ENCODE measurements at places on chromosomes 12 and 14.

DNA sequence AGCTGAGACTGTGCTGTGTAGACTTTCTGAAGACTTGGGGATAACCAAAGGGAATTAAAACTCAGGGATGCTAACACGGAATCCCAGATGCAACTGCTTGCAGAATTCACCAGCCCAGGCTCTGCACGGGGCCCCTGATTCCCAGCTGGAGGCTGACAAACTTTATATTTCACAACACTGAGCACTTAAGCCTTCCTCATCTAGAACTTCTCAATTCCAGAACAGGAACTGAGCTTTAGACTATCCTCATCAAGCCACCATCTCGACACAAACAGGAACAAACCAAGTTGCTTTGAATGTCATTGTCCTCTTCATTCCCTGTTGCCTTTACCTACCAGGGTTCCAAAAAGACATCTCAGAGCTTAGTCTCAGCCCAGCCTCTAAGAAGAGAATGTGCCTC is 22.2 kb downstream of the CCDC63 start:
- DNase-seq = no peak

- no peak for DNase-seq
These were observed 235.5 kb upstream of the TBX3 start for GRCh38 chr12:114919479-114919878.

DNA sequence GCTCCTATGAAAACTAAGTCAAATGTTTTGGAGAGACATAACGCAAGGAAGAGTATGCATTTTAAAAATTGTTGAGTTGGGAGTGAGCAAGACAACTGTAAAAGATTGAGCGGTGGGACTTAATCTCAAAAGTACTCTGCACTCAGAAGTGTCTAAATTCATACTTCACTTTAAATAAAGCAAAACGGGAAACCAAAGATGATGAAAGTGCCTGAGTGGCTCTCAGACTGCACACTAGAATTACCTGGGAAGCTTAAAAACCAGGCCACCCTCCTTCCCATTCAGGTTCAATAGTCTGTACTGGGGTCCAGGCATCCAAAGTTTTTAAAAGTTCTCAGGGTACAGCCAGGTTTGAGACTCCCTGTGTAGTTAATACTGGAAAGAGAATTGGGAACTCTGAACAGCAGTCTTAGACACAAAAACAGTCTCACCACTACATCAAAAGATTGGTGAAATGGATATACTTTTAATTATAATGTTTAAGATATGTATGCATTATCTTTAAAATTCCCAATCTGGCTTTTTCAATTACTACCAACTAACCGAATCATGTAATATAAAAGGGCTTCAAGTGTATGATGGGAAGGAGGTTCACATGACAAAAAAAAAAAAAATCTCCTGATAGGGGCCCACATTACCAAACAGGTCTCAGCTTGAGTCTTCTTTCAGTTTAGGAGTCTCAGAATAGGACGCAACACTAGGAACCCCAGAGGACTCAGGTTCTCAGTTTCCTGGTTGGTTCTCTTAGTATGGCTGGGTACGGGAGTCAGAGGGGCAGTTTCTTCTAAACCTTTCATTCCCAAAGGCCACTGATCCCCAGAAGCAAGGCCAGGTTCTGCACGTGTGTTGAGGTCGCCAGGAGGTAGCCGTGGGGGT is 1.0 kb downstream of the HOMEZ start:
- no peak for DNase-seq

GRCh38 chr14:34496007-34496678 is 34.1 kb upstream of the SPTSSA start:
- DNase-seq = no peak

DNA sequence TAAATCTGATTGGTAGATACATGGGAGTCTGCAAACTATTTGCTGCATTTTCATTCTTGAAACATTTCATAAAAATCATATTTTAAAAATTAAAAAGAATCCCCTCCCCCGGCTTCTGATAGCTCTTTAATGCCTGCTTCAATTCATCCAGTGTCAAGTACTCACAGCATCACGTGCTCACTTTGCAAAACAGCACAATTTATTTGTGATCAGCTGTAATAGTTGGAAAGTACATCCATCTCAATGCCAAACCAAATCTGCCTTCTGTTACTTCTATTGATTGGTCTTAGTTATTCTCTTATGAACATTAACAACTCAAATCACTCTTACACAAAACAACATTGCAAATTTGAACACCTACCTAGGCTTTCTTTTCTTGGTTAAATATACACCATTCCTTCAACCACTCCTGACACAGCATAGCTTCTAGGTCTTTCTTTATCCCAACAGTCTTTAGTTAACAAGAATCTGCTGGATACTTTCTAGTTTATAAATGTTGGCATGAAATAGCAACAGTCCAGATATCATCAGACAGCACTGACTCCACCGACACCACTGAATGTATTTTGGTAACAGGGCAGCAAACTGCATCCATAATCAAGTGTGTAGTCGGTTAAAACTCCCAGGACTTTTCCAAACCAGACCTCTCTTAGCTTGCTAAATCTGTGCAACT is 58.0 kb downstream of the PARP11 start:
- DNase-seq = no peak

- no peak for DNase-seq
These were observed 12.7 kb downstream of the CPSF2 start for GRCh38 chr14:92134456-92134855.

DNA sequence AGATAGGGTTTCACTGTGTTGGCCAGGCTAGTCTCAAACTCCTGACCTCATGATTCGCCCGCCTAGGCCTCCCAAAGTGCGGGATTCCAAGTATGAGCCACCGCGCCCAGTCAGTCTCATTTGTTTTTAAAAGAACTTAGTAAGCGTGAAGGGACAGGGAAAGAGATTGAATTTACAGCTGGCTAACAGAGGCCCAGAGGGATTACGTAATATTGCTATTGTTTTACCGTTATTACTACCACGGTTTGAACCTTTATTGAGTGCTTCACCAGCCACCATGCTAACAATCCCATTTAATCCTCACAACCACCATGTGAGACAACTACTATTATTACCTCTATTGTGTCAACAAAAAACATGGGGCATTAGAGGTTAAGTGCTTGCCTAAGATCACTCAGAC is 26.7 kb upstream of the BLTP3B start:
- no peak for DNase-seq

- no peak for DNase-seq
These were observed at the start of gene INHBE for GRCh38 chr12:57454566-57455373. INHBE (plus strand) TSS chr12:57455307; CDS start chr12:57455537, 230 bp downstream.

GRCh38 chr12:50398931-50399330 is 1.8 kb upstream of the LARP4 start:
- DNase-seq = no peak

DNA sequence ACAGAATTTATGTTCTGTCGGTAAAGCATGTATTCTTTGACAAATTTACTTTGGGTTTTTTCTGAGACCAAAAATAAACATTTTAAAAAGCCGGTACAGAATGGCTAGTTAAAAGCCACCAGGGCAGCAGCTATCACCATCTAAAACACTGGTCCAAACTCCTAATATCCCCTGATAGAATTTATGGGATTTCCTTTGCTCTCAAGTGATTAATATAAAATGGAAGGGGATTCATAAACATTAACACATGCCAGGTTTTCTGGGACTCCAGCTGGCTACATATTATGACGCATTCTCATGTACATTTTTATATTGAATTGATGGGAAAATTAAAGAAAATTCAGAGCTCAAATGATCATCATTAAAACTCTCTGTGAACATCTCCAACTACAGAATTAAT is 640.8 kb downstream of the C12orf50 start:
- DNase-seq = no peak

DNA sequence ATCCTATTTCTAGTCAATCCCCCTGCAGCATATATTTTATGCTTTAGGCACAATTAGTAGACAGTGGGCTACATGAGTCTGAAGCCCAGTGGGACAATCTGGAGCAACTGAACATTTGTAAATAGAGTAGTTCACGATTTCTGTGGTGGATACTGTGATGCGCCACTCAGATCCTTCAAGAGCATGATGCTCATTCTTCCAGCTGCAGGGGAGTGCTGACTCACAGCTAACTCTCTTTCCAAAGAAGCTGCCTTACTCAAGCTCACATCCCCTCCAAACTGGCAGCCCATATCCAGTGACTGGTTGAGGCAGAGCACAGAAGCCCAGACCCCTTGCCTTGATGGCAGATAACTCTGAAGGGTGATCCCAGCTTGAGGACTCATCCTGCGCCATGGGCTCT is 224.2 kb upstream of the EEA1 start:
- no peak for DNase-seq

Measured in effector memory CD4-positive, alpha-beta T cell (primary cell).